Pons (tissue), 1 donor: ENCODE measurements at places on chromosomes 11 and 22.

- DNase-seq, result peak; percentile 65
Measured at GRCh38 chr11:70399681-70400112, 1.4 kb downstream of the CTTN start.

GRCh38 chr22:22343581-22344296 lies 99.2 kb downstream of the VPREB1 start:
- no peak for DNase-seq

DNA sequence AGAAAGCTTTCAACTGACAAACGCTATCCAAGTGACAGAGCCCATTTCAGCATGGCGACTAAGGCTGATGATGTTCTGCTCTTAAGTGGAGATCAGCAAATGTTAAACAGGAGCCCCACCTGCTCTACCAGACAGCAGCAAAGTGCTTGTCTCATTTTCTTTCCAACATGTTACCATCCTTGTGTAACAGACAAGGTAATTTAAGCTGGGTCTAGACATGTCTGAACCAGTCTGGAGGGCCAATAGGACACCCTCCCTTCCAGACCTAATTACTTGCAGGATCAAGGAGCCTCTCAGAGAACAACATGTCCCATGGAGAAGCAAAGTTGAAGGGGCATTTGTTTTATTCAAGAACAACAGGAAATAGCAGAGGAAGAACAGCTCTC lies 3.9 kb upstream of the LMO2 start:
- no peak for DNase-seq

GRCh38 chr11:8527939-8528338 lies 66.1 kb downstream of the STK33 start:
- no peak for DNase-seq

DNA sequence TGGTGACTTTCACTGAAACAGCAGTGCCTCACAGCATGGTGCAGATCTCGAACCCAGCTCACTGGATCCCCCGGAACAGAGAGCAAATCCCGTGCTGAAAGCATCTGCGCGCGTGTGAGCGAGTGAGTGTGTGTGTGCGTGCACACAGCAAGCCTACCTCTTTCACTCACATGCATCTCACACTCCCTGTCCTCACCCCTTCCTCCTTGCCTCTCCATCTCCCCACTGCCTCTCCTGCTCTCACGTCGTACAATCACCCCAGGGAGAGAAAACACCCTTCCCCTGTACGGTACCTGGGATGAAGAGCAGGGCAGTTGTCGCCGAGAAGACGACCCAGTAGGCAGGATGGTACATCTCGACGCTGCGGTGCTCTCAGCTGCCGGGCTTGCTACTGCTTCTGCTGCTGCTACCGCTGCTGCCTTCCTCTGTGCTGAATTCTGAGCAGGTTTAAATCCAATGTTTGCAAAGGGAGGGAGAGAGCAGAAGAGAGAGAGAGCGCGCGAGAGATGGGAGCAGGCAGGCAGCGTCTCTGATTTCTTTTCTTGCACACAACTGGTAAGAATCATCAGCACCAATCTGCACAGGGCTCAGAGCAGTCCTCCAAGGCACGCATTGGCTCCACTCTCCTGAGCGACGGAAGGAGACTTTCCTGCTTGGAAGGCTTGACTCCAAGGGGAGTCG lies at the start of gene OPCML:
Gene OPCML, minus strand, starts transcription at position 531 of the 681 bp plus-strand sequence.
- DNase-seq, result peak; percentile 8
